GM23338 (cell line): ENCODE measurements at places on chromosomes 16 and 17. TPM values are rescaled to one million over a fixed set of nuclear protein-coding genes. Genes with fewer than 3 reads are reported as not detected.

- DNase-seq: no peak
These were observed 26.0 kb upstream of the ITGB4 start for GRCh38 chr17:75695141-75695829.

Gene NAGS
- total RNA-seq: 7.2 and 7.7 TPM in 2 replicates

GRCh38 chr17:17044846-17045561, 2.7 kb downstream of the MPRIP start:
- DNase-seq: peak; percentile 49

Gene EME1
- total RNA-seq: 5.9 and 15.9 TPM in 2 replicates

Gene SP6
- 0.82 and 1.0 TPM in 2 replicates for total RNA-seq

Gene NECAB2
- 1.4 and 1.6 TPM in 2 replicates for total RNA-seq

GRCh38 chr17:7367918-7368598, 12.8 kb upstream of the TNK1 start:
- peak; percentile 67 for DNase-seq
